ENCODE measurements at places on chromosomes 16 and 17.

DNA sequence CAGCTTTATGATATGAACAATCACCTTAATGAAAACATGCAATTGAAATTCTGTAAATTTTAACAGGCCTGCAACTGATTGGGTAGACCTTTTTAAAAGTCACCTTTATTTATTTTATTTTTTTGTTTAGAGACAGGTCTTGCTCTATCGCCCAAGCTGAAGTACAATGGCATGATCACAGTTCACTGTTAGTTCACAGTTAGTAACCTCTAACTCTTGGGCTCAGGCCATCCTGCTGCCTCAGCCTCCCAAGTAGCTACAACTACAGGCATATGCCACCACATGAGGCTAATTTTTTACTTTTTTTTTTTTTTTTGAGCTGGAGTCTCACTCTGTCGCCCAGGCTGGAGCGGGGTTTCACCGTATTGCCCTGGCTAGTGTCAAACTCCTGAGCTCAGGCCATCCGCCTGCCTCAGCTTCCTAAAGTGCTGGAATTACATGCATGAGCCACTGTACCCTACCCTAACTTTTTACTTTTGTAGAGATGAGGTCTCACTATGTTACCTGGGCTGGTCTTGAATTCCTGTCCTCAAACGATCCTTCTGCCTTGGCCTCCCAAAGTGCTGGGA is 28.0 kb downstream of the AP1G1 start:
- no peak overlapping the region for H3K27ac ChIP-seq
- no peaks in the 10 kb centered on the region for H3K4me1 ChIP-seq
- no peaks in the 10 kb centered on the region for H3K36me3 ChIP-seq
- no peak overlapping the region for H3K4me3 ChIP-seq
- no peaks in the 10 kb centered on the region for H3K27me3 ChIP-seq

GRCh38 chr17:9255833-9256232 is 234.5 kb downstream of the NTN1 start:
- no peak for DNase-seq
- no peaks in the 10 kb centered on the region for H3K36me3 ChIP-seq
- H3K27me3 ChIP-seq, result no peaks in the 10 kb centered on the region

DNA sequence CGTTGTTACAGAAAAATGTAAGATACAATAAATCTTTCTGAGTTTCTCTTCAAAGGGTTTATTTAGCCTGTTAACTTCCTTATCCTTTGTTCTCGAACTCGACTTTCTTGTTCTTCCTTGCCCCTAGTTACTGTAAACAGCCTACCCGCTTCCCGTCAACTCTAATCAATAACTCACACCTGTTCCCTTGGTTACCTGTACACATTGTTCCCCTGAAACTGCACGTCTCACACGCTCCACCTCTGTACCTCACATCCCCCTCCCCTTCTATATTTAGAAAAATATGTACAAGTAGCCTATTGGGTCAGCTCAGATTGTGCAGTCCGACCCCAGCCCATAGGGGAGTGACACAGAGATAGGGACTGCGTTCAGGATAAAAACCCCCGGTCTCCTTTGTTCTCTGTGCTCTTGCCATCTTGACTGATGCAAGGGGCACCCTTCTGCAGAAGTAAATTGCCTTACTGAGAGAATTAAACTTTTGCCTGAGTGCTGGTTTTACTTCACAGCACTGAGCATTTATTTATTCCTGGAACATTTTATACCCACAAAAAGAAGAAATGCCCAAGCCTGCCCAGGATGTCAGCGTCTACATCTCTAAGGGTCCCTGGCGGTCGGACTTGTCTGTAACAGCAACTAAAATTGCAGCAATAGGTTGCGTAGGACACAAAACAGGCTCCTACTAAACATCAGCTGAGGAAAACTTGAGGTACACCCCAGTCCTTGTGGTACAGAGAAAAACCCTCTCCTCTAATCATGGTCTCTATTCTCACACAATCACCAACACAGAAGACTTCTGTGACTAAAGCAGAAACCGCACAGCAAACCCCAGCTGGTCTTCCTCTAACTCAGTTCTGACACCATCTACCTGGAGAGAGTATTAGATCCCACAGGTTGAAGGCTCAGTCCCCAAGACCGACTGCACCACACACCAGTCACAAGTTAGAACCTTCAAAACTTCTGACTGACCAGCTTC is 11.3 kb downstream of the WDR45B start:
- no peak for DNase-seq
- no peak overlapping the region for H3K4me3 ChIP-seq
- H3K4me1 ChIP-seq, result no peaks in the 10 kb centered on the region
- no peaks in the 10 kb centered on the region for H3K27me3 ChIP-seq
- no peak overlapping the region for H3K27ac ChIP-seq
- H3K36me3 ChIP-seq, result 0 out of 2 replicates have a peak, but pooled peaks cover under 1% of the 10 kb centered on the region

GRCh38 chr17:7403043-7403726 is 712 bp downstream of the TMEM256 start:
- H3K27me3 ChIP-seq, result no peaks in the 10 kb centered on the region
- H3K4me1 ChIP-seq, result peaks cover 3% of the 10 kb centered on the region

GRCh38 chr16:57092786-57093411 is 516 bp downstream of the CPNE2 start:
- no peak for DNase-seq
- H3K36me3 ChIP-seq, result no peaks in the 10 kb centered on the region
- H3K4me1 ChIP-seq, result peaks cover 8% of the 10 kb centered on the region
- peak overlapping the region; percentile 54 for H3K4me3 ChIP-seq
- peak overlapping the region; percentile 51 for H3K27ac ChIP-seq

Data from Panc1 (cell line).